SJSA1 (cell line): ENCODE measurements at places on chromosomes 7 and 10. TPM values are rescaled to one million over a fixed set of nuclear protein-coding genes. Genes with fewer than 3 reads are reported as not detected.

DNA sequence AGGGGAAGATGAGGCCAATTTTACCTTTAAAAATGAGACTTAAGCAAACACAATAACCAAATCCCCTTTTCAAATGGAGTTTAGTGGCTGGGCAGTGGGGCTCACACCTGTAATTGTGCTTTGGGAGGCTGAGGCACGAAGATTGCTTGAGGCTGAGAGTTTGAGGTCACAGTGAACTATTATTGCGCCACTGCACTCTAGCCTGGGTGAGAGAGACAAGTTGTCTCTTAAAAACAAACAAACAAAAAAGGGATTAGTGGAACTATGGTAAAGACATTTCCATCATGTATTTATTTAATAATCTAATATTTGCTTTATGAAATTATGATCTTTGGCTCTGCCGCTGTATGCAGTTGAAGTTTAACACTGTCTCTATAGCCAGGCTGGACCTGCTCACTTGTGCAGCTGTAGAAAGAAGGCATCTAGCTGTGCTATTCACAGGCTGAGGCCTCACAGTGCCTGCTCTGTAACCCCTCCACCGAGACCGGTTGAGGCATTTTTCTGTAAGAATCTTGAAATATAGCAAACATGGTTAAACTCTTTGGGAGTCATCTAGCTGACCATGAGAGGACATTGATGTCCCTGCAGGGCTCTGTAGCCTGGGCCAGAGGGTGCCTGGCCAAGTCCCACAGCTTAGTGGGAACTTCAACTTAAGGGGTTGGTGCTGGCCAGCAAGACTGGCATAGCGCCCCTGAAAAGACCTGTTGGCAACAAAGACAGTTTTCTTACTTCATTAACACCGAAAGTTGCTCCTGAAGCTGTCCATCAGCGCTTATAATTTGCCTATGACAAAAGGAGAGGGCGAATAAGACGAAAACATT, 131.8 kb downstream of the BMPER start:
- DNase-seq: no peak

DNA sequence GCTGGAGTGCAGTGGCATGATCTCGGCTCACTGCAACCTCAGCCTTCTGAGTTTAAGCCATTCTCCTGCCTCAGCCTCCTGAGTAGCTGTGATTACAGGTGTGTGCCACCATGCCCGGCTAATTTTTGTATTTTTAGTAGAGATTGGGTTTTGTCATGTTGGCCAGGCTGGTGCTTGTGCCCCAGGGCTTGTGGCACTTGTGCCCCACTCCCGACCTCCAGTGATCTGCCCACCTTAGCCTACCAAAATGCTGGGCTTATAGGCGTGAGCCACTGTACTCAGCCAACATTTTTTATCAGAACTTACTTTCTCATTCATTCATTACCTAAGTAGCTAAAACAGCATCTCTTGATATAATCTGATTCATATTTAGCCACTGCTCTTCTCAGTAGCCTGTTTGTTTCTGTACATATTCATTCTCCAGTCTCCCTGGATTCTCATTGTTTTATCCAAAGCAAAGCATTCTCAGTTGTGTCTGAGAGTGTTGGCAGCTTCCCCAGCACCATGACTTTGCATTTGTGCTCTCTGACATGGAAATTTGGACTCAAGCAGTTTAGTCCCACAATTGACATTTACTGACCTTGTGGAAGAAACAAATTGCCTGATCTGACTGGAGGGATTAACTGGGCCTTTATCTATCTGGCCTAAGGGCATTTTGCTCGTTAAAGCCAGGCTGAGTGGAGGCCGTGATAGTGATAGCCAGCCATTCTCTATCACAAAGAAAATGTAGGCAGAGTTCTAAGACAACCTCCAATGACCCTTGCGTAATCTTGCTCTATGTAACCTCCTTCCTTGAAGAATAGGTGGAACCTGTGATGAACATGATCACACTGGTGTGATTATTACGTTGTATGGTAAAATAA, 44.9 kb downstream of the AKR1B15 start:
- DNase-seq: peak; percentile 66

The ZNF862 gene
- 3.3 and 6.1 TPM in 2 replicates for total RNA-seq

DNA sequence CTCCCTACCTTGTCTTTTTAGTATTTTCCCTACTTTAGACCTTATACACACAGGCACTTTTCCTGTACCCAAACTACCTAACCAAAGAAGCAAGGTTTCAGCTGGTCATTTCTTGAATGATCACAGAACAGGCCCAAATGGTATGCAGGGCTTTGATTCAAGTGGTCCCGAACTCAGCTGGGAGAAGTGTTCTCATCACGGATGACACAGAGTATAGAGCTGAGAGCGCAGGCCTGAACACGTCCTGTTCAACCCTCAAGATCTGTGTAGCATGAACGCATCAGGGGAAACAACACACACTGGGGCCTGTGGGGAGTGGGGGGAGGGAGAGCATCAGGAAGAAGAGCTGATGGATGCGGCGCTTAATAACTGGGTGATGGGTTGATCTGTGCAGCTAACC, 318.2 kb downstream of the SFMBT2 start:
- no peak for DNase-seq

The RASSF4 gene
- total RNA-seq: 9.2 and 19.7 TPM in 2 replicates

DNA sequence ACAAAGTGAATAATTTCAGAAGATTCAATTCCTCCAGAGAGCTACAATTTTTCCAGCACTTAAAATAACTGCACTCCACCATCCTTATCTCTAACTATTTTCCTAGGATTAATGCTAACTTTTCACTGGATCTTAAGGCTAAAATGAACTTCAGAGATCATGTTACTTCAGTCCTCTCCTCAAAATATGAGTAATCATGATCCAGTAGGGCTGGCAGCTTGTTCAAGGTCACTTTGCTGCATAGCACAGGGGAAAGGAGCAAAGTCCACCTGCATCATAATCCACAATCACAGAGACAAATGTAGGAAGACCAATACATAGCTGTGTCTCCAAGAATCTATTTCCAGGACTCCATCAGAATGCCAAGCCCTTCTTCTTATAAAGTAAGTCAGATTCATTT, 150.3 kb downstream of the LRRTM3 start:
- DNase-seq: no peak

DNA sequence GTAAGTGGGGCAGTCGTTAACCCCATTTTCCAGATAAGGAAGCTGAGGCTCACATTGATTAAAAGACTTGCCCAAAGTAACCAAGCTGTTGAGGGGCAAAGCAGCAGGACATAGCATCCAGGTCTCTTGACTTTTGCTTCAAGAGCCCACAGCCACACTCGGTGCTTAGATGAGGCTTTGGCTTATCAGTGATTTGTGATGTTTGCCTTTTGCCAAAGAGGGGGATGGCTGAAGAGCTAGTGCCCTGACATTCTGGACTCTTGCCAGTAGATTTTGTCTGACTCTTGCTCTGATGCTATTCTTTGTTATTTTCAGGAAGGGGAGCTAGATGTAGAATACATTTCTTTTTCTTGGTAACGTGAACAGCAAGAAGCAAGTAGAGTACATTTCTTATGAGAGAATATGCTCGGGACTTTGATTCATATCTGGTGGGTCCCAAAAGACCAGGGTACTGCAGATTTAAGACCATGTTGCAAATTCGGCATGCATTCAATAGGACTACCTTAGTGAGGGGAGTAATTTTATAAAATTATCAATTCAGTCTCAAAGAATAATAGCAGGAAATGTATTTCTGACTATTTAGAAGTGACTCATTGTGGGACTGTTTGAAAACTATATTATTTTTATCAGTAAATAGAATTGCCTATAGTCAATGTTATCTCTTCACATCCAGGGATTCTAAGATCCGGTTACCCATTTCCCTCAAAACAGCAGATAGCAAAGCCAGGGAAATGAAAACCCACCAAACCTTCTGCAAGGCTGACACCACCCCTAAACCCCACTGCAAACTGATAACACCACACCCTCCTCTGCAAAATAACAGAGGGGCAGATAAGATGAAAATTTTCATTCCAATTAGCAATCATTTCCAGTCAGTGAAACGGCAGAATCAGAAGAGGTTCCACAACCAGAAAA, 180.0 kb upstream of the BMPER start:
- DNase-seq: no peak

GRCh38 chr7:123329988-123330643, 130.3 kb upstream of the SLC13A1 start:
- DNase-seq: no peak

DNA sequence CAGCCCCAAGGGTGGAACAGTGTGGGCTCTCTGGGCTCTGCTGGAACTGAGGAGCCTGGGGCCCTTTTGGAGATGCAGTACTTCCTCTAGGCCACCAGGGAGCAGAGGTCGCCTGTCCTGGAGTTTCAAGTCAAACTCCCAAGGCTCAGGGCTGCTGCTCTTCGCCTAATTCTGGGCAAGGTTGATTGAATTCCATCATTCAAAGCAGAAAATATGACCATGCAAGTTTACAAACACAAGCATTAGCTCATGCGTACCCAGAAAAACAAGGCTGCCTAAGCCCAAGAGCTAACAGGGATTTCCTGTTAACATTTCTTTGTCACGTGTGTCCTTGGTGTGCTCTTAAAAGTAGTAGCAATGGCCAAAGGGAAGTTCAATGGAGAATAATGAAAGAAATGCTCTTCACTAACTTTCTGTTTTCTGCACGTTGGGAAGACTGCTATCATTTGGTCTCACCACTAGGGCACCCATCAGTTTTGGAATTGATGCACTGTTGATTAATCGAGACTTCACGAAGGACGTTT, 20.1 kb downstream of the LDB3 start:
- DNase-seq: peak; percentile 66

The KLLN gene
- total RNA-seq: 0.05 and 0.81 TPM in 2 replicates

The WBP1L gene
- total RNA-seq: 13.3 and 21.0 TPM in 2 replicates

GRCh38 chr7:134886353-134887057, 99.8 kb upstream of the AGBL3 start:
- peak; percentile 56 for DNase-seq

DNA sequence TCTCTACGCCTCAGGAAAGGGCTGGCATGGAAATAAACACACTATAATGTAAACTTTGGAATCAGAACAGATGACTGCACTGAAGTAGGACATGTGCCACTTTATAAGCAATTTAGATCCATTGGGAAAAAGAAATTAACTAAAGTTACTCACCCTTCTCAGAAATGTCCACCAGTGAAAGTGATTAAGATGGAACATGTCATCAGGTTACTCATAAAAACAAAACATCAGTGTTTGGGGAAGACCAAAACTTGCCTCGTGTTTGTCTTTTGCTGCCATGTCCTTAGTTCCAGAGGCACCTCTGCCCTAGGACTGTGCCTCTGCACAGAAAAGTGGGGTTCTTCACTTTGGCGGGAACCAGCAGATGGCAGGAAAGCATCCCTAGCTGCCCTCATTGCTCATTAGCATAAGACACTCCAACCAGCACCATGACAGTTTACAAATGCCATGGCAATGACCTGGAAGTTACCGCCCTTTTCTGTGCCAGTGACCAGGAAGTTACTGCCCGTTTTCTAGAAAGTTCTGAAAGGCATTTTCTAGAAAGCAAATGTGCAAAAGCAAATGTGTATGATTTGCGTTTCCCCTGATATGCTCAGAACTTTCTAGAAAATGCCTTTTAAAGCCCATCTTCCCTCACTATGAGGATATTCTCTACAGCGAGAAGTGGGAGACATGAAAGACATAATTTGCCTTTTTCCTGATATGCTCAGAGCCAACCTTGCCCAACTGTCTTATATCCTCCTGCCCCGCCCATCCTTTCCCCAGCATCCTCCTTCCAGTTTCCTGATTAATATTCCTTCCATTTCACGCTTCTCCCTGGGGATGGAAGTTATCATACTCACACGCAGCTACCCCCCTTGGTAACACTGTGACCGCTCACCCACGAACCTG, 258.2 kb downstream of the USP6NL start:
- DNase-seq: no peak

GRCh38 chr10:98357194-98357822, 57.7 kb downstream of the PYROXD2 start:
- no peak for DNase-seq

GRCh38 chr7:17946591-17946990, 6.3 kb upstream of the SNX13 start:
- DNase-seq: no peak

DNA sequence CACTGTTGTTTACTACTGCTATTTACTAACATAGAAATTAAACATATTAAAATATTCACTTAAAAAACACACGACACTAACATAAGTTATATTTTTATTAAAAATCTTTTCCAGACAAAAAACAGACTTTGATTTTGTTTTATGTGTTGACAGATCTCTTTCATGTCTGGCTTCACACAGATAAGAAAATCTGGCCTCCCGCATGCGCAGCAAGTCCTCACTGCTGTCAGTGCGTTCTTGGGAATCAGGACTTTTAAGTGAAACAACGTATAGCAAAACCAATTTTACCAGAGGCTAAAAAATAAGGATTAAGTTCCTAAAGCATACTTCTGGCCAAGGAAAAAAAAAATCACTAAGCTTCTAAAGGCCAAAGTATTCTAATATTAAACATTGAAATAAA, 1.2 kb upstream of the IDI1 start:
- no peak for DNase-seq

GRCh38 chr10:114565066-114565465, 93.0 kb downstream of the ABLIM1 start:
- no peak for DNase-seq

DNA sequence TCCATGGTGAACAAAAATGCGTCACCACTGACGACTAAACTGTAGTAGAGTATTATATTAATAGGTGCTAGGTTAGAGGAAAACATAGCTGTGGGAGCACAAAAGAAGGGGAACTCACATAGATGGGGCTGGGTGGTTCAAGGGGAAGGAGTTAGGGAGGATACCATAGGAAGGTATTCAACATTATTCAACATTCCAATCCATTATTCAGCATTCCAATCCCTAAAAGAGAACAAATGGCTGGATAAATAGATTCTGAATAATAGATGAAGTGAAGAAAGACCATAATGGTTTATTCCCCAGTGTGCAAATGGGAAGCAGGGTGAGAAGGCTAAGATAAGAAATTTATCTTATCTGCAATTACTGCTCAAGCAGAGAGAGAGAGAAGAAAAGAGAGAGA, 61.4 kb downstream of the AASS start:
- DNase-seq: no peak

DNA sequence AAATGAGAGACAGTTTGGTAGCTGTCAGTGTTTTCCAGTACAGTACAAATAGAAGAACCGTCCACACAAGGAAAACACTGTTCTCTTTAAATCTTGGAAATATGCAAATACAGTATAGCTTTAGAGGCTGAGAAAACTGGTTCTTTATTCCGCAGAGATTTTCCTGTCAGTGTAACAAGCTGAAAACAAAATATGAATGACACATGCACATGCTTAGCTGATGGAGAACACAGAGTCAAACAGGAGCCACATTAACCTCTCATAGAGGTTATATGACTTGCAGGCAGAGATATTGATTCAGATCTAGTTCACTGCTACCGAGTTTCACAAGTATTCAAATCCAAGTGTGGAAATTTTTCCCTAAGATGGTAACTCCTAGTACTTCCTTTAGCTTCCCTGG, 135.2 kb upstream of the C1QL3 start:
- no peak for DNase-seq

- DNase-seq: no peak
Measured at GRCh38 chr10:46020344-46020657, 10.1 kb downstream of the NCOA4 start.

- DNase-seq: no peak
Measured at GRCh38 chr10:114078346-114078745, 34.7 kb downstream of the ADRB1 start.

The SPDYE16 gene
- total RNA-seq: not detected in 2 replicates
